Fibroblast of skin of back (primary cell): ENCODE measurements at places on chromosomes 12 and 14.
A peak's percentile ranks its signal among the peaks of the same experiment; 100 is the strongest.

- DNase-seq: no peak
These were observed 176.6 kb upstream of the KITLG start for GRCh38 chr12:88756917-88757316.

DNA sequence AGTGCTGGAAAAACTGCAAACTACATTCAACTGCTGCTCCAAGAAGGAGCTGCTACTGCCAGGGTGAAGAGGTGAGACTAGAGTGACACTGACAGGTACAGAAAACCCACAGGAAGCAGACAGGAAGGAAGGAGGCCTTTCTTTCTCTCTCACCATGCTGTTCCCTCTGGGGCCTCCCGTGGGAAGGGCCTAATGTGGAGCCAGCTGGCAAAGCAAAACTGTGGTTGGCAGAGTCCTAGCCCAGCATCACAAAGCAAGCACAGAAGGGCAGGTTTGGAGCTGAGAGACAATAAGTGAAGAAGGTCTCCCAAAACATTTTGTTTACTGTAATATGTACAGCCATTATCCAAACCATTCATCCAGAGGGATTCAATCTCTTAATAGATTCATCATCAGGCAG is 122.5 kb upstream of the MAX start:
- DNase-seq: no peak

- DNase-seq: peak; percentile 40
These were observed 38.9 kb downstream of the CPSF2 start for GRCh38 chr14:92160619-92161018.

GRCh38 chr14:51562816-51563215 is 88.9 kb upstream of the FRMD6 start:
- peak; percentile 72 for DNase-seq

DNA sequence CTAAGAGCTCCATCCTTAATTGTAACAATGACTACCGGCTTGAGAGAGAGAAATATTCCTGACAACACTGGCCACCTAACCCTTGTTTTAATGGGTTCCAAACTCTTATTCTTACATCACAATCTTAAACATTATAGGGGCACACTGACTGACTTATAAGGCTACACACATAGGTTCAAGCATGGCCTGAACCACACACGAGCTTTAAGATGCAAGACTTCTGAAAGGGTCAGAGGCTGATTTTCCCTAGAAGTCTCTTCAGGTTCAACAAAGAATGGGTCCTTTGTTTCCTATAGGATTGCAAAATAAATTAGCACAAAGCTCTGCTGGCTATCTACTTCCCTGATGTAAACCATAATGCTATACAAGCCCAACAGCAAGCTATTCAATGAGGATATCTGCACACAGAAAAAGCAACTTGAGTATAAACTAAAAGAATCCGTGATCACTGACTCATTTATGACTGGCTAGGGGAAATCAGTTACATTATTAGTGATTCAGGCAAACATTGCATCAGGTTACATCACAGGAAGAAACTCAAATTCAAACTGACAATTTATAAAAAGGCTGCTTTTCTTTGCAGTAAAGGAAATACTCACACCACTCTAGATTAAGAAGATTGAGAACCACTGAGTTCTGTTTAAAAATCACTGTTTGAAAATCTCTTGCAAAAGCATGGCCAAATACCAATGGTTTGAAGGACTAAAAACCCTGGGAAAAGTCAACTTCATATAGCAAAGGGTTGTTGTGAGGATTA is 8.5 kb downstream of the BTG1 start:
- DNase-seq: peak; percentile 90

DNA sequence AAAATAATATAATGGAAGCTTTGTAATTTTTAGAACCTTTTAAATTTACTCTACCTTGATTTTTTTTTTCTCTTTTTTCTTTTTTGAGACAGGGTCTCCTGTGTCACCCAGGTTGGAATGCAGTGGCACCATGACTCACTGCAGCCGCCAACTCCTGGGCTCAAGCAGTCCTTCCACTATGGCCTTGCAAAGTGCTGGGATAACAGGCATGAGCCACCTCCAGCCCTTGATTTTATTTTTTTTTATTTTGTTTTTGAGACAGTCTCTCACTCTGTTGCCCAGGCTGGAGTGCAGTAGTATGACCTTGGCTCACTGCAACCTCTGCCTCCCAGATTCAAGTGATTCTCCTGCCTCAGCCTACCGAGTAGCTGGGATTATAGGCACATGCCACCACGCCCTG is 65.3 kb upstream of the TRAF3 start:
- DNase-seq: peak; percentile 25

GRCh38 chr12:106918746-106919145 is 37.0 kb upstream of the TMEM263 start:
- peak; percentile 16 for DNase-seq

DNA sequence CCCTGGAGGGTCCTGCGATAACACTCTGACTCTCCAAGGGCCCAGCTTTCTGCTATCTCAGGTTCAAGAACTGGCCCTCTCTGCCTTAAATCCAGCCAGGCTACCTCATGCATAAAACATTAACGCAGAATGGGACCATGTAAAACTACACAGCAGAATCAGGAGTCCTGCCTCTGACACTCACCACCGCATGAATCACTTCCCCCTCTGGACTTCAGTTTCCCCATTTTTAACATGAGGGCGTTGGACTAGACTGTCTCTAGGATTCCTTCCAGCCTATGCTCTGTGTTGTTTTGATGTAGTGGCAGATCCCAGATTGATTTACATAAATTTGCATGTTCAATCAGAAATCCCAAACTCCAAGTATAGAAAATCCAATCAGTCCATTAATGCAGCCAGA is 3.3 kb downstream of the NCKAP5L start:
- DNase-seq: peak; percentile 48

DNA sequence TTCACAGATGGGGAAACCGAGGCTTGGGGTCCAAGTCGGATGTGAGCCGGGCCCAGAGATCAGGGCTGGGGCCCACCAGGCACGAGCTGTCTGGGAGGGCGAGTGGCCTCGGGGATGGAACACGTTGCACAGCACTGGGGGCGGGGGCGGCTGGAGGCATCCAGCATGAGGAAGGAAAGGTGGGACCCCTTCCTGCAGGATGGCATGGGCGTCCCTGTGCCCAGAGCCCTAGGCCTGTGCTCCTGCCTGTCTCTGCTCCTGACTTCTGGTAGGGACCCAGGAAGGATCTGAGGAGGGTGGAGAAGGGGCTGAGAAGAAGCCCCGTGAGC is 183.4 kb downstream of the KIF26A start:
- DNase-seq: no peak

- DNase-seq: no peak
These were observed 31.7 kb downstream of the ACADS start for GRCh38 chr12:120757226-120757742.

- DNase-seq: peak; percentile 21
These were observed 45.9 kb upstream of the MSRB3 start for GRCh38 chr12:65232476-65233077.

- DNase-seq: peak; percentile 91
These were observed 56.7 kb downstream of the MSRB3 start for GRCh38 chr12:65335021-65335714.

- DNase-seq: peak; percentile 57
These were observed 2.7 kb downstream of the CHD4 start for GRCh38 chr12:6604259-6605029.

DNA sequence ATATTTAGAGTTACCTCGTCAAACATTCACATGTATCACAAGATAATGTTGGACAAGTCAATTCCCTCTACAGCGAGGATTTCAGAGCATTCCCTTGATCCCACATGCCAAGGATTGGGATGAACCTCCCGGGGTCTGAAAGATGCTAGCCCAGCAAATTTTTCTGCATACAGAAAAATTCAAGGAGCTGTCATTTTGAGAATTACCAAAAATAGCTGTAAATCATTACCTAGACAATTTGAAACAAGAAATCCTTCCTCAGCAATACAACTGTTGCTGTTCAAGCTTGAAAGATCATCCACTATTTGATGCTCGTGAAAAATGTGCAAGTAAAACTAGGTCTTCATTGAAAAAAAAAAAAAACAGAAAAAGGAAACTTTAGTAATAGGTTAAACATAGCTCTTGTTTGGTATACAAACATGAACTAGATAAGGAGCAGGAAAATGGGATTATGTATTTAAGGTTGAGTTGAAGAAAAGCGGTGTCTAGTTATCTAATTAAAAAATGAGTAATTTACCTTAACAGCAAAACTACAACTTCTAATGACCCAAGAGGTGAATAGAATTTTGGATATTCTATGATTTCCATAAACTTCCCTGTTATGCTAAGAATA is 73.1 kb downstream of the NTN4 start:
- DNase-seq: no peak

DNA sequence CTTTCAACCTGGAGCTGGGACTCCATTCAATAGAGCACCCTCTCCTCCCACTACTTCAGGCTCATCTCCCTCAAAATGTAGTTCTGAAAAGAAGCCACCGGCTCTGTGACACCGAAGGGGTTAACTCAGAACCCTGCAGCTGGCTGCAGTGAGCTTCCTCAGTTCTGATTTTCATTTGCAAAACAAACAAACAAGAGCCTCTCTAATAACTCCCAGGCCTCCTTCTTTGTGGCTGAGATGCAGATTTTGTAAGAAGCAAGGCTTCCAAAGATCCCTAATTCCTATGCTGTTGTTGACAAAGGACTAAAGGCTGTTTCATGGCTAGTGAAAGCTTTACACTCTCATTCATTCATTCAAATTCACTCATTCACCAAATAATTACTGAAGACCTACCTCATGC is 333.4 kb upstream of the TBX3 start:
- no peak for DNase-seq

GRCh38 chr12:103679421-103680170 is 92.5 kb downstream of the STAB2 start:
- no peak for DNase-seq

DNA sequence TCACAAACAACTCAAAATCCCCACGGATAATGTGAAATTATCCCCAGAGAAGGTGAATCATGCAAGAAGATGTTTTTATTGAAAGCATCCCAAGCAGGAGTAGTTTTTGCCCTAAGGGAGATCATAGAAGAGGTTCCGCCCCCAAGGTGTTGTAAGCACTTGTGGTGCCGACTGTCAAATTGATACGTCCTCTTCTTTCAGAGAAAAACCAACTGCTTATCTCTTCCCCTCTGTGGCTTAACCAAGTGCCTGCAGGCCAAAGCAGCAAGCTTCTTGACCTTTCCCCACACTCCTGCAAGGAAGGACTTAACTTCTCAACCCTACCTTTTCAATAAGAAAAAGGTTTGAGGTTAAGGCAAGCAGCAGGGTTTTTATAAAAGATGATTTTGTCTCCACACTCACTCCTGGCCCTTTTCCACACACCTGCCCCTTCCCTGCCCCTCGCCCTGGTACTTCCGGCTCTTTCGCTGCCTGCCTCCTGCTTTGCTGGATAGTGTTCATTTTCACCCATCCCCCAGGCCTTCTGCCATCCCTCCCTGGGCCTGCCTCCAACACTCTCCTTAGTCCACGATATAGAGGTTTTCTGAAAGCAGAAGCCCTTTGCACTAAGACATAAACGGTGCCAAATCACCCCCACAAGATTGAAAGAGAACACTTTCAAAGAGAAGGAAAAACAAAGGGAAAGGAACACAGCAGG is 114.5 kb downstream of the EGLN3 start:
- no peak for DNase-seq

GRCh38 chr14:25259470-25259869 is 209.5 kb upstream of the STXBP6 start:
- DNase-seq: no peak

DNA sequence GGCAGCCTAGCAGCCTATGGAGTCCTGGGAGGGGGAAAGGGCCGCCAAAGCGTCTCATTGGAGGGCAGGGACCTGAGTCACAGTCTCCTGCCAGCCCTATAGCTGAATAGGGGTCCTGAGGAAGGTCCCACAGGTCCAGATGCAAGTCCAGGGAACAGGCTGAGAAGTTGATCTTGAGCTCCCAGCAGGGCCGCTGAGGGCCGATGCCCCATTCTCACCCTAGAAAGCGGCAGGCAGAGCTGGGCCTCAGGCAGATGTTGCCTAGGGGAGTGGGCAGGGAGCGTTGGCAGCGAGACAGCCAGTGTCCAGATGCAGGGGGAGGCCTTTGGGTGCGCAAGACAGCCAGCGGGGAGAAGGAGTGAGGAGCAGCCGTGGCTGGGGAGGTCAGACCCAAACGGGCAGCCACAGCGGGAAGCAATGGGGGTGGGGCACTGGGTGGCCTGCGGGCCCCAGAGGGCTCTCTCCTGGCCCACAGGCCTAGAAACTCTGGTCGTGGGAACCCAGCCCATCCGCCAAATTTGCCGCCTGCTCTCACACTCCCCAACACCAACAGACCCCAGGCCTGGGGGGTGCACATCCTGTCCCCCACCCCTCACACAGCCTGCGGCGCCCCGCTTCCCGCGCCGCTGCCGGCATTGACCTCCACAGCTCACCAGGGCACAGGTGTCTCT is 1.1 kb downstream of the HDAC7 start:
- peak; percentile 55 for DNase-seq

DNA sequence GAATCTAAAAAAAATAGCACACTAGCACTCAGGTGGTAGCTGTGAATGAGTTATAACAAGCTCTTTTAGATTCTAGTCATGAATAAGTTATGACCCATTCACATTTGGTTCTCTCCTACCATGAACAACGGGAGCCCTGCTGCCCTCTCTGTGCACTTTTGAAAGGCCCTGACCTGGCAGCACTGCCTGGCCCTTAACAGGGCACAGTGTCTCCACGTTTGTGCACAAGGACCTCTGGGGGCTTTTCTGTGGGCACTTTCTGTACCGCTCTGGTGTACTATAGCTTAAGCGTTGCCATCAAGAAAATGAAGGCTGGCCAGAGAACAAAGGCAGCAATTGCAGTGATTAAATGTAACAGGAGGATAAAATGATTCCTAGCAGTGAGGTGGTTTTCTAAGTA is 21.2 kb downstream of the CCDC92 start:
- no peak for DNase-seq

DNA sequence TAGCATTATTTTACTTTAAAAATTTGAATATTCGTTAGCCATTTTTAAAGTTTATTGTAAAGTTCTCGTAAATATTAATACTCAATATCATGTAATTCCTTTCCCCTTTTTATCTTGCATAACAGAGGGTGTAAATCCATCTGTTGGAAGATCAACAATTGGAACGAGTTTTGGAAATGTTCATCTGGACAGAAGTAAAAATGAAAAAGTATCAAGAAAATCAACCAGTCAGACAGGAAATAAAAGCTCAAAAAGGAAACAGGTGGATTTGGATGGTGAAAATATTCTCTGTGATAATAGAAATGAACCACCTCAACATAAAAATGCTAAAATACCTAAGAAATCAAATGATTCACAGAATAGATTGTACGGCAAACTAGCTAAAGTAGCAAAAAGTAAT is 1.8 kb downstream of the PMCH start:
- no peak for DNase-seq

GRCh38 chr12:80936353-80936641 is 1.4 kb downstream of the LIN7A start:
- peak; percentile 51 for DNase-seq

GRCh38 chr12:53789570-53789969 is 37.8 kb upstream of the CISTR start:
- DNase-seq: no peak

DNA sequence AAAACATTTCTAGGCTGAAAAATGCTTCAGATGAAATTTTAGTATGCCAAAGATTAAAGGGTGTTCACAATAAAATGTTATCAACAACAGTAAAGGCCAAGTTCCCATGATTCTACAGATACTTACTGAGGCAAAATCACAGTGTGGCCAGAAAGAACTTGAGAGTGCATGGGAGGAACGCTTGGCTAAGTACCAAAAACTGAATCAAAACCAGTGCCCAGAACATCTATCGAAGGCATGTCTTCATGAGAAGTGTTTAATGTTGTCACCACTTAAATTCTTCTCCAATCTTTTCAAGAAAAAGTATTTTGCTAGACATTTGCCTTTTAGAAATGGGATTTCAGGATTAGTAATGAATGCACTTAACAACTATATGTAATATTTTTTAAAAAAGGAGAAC is 41.5 kb downstream of the KIF21A start:
- peak; percentile 2 for DNase-seq
